ENCODE measurements at places on chromosomes 3 and 15.

DNA sequence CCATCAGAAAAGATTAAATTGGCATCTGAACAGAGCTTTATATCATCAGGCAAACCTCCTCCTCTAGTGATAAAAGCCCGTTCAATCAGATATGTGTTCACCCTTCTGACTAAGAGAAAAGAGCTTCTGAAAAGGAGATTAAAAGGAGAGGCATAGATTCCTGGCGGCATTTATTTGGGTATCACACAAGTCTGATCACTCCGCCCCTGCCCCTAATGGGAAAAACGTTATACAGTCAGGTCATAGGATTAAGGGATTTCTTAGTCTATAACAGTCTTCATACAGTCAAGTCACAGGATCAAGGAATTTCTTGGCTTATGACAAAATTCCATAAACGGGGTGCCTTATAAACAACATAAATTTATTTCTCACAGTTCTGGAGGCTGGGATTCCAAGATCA lies 295.4 kb upstream of the SATB1 start:
- DNase-seq, result no peak

DNA sequence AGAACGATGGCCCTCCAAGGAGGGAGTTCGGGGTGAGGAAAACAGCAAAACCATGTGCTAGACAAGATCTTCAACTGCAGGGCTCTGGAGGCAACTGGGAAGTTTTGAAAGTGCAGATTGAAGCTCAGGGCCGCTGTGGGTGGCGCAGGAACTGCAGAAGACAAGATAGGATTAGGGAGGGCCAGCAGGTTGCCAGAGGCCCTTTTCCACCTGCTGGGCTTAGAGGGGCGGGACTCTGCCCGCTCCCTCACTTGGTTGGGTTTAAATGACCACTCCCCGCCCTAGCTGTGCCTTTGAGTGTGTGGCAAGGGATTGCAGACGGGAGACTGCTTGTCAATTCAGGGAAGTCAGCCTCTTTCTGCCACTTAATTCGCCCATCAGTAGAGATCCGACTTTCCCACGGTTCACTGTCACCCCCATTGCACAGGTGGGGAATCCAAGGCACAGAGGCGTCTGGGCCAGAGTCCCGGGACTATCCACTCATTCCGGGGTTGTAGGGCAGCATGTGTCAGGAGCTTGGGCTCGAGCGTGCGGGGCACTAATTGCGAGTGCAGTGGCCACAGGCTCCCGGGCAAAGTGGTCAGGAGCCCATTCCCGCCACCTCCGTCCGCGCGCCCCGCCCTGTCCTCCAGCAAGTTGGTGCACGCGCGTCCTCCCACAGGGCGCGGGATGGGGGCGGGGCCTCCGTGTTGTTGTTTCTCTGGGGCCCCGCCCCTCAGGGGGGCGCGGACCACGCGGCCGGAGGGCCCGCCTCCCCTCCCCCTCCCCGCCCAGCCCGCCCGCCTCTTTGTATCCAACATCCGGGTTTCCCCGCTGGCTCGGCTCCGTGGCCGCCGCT lies at the start of gene ACVR2B:
Gene ACVR2B, plus strand, starts transcription at position 816 of the 838 bp plus-strand sequence. CDS start 433 bp downstream, outside the sequence.
- DNase-seq, result peak; percentile 80

GRCh38 chr3:195441476-195441991 lies 1.3 kb downstream of the ACAP2 start:
- DNase-seq, result no peak

GRCh38 chr15:90367576-90367975 lies 15.5 kb downstream of the ZNF774 start:
- no peak for DNase-seq

DNA sequence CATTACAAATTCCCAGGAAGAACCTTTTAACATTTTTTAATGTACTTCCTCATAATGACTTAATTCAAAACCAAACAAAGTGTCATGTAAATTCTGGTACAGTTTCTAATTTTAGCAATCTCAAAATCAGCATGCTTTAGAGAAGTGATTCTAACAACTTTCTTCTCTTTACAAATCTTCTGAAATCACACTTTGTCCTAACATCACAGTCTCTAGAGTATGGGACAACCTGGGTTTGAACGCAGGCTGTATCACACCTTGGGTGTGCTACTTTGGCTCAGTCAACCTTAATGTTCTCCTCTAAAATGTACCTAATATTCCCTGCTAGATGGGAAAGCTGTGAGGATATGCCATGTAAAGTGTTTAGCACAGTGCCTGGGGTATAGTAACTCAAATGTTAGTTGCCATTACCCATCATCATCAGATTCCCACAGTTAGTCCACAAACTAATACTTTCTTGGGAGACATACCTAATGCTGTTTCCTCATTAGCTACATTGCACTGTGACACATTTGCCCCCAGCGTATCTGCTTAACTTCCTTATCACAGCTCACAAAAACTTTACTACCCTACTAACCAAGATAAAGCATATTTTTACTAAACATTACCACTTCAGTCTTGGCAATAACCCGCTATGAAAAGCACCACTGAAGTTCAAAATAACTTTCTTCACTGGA lies 3.1 kb downstream of the TSPAN3 start:
- DNase-seq, result no peak

GRCh38 chr3:28718074-28718849 lies 369.6 kb upstream of the AZI2 start:
- no peak for DNase-seq

- no peak for DNase-seq
Measured at GRCh38 chr15:72161361-72162132, 36.0 kb downstream of the GRAMD2A start.

GRCh38 chr15:64845183-64845611 lies 3.5 kb downstream of the PLEKHO2 start:
- no peak for DNase-seq

- no peak for DNase-seq
Measured at GRCh38 chr3:120093911-120094775, at the start of gene GSK3B. Gene GSK3B (minus strand): TSS chr3:120094447. CDS start chr3:120093434, 1,013 bp downstream.

GRCh38 chr15:49309889-49310288 lies 113.2 kb upstream of the FGF7 start:
- DNase-seq, result peak; percentile 11

DNA sequence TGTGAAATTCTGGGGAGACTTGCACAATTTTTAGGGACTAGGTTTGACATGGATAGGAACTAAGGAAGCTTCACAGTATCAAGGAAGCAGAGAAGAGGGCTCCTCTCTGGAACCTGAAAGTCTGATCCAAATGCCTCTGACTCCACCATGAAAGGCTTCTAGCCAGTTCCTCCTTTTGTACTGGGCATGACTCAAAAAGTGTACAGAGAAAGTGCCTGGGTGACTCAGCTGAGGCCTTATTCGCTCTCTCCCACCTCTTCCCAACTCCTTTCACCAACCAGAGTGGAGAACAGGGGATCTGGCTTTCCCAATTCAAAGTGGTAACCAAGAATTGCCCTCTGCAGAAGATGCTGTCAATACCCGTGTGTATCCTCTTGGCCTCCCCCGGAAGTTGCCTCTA lies 342.9 kb upstream of the PROK2 start:
- peak; percentile 73 for DNase-seq

- DNase-seq, result peak; percentile 6
Measured at GRCh38 chr3:129984125-129984524, 9.6 kb downstream of the TRH start.

- DNase-seq, result no peak
Measured at GRCh38 chr15:33780011-33780768, 188.1 kb upstream of the CHRM5 start.

DNA sequence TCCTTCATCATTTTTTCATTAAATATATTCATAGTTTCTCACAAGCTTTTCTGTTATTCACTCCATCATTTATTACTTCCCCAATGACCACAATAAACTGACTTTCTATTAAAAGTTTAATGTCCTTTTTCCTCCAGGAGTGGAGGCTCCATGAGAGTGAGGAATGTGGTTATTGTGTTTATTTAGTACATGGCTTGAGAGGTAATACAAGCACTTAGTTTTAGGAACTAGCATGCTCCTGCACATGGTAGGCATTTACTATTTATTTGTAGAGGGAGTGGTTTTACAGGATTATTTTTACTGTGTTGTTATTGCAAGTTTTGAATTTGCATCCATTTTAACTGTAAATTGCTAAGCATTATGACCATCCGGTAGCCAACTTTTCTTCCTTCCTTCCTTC lies 412.9 kb upstream of the SUCLG2 start:
- DNase-seq, result no peak

DNA sequence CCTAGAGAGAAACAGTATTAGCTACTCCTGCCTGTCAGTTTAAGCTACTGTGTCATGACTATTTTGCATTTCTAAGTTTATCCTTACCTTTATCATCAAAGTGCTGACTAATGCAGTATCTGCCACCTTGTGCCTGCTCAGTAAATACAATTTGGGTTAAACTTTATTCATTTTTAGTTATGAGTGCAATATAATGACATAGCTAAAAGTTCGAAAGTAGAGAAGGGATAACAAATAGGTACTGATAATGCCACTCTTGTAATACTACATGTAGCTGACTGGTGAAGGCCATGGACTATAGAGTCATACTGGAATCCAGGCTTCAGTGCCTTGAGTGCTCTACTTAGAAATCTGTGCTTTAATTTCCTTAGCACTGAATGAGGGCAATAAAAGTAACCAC lies 480.8 kb upstream of the TPRG1 start:
- no peak for DNase-seq

DNA sequence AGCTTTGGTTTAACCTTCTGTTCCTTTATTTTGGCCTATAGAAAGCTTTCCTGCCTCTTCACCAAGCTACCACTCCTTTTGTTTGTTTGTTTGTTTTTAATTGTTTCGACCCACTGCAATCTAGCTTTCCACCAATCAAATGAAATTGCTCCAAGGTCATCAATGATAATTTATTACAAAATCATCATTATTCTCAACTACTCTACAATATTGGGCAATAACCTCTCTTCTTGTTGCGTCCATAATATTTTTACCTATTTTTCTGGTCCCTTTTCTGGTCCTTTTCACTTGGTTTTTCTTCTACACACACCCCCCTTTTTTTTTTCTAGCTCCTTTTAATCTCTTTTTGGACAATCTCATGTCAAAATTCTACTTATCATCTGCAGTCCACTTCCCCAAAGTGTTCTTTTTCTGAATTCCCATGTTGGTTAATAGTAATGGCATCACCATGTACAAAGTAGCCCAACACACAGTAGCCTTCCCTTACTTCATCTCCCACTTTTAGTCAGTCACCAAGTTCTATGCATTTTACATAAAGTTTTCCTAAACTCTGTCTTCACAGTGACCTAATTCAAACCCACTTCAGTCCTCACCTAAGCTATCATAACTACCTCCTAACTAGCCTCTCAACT lies 11.0 kb upstream of the ANKRD28 start:
- DNase-seq, result no peak

GRCh38 chr3:184696697-184697096 lies 15.2 kb downstream of the MAGEF1 start:
- DNase-seq, result peak; percentile 58

- no peak for DNase-seq
Measured at GRCh38 chr15:36964626-36965025, 135.7 kb downstream of the MEIS2 start.

- peak; percentile 87 for DNase-seq
Measured at GRCh38 chr3:100032243-100032642, 82.1 kb downstream of the FILIP1L start.

DNA sequence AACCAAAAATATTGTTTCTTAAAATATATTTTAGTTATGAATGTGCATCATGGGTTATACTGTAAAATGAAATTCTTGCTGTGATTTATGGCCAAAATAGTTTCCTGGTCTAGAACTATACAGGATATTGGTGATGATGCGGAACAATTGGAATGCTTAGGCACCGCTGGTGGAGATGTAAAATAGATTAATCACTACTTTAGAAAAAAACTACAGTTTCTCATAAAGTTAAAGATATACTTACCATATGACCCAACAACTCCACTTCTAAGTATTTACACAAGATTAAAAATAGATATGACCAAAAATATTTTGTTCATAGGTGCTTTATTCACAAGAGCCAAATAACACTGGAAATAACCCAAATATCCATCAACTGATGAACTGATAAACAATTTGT lies 126.7 kb downstream of the TUSC7 start:
- peak; percentile 80 for DNase-seq

GRCh38 chr3:105367406-105368213 lies 901 bp downstream of the ALCAM start:
- peak; percentile 72 for DNase-seq

DNA sequence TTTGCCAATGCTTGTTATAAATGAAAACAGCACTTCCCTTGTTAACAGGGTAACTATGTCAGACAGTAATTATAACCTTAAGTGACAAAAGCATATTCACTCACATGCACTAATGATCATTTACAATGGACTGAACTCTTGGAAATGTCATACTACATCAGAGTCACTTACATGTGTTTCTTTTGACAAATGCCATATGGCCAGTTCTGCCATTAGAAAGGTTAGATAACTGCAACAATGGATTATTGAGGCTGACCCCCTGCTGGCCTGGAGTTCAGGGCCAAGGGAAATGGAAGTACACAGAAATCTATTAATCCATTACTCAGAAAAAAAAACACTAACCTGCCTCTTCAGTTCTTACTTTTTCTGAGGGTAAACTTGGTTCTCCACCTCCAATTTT lies 313.4 kb downstream of the CNTN3 start:
- no peak for DNase-seq

GRCh38 chr3:188948997-188949389 lies 222.8 kb upstream of the TPRG1 start:
- DNase-seq, result no peak

DNA sequence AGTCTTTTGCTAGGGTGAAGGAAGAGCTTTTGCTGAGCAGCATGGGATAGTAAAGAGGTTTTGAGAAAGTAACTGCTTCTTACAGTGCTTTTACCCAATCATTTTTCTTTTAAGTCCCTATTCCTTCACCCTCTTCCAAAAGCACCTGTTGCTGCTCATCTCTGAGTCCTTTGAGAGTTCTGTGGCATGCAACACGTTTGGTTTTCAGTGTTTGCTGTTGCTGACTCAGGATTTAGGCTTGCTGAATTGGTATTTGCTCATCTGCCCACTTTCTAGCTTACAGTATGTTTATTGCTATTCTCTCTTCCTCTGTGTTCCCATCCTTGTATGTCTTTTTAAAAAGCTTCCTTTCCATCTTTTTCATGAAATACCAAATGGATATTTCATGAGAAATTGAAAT lies 55.9 kb upstream of the THRB start:
- DNase-seq, result peak; percentile 6

DNA sequence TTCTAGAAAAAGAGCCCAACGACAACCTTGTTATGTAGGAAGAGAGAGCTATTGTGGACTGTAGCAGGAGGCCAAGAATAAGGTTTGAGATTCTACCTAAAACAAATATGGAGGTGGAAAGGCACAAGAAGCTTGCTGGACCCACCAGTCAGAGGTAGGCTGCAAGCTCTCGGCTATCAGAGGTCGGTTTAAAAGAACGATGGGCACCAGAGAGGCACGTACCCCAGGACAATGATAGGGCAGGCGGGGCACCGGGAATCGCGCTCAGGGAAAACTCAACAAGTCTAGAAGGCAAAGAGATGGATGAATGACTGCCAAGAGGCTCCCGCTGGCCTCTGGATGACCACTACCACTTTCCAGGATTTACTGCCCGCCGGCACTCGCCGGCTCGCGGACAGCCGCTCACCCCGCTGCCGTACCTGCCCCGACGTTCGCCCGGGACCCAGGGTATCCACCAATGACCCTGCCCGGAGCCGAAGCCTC lies 1.1 kb downstream of the HDGFL3 start:
- DNase-seq, result no peak

DNA sequence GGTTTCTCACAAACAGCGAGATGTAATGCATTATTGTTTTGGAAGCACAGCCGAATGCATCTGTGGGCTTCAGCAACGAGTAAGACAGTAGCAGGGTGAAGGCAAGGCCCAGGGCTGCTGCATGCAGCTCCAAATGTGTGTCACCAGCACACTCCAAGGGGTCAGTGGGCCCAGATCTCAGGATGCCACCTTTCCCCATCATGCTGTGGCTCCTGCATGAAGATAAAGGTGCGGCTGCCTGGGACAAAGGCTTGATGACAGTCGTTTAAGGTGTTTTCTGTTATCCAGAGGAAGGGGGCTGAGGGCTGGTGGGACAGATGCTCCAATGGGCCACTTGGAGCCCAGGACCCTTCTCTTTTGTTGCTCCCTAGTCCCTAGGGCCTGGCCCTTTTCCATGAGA lies 13.2 kb downstream of the C3orf22 start:
- DNase-seq, result no peak

Measured in fibroblast of skin of right biceps (primary cell).